Activated naive CD4-positive, alpha-beta T cell (primary cell): ENCODE measurements at places on chromosomes 7 and 10.

- no peak for DNase-seq
These were observed 649.0 kb upstream of the PCDH15 start for GRCh38 chr10:55449981-55450380.

DNA sequence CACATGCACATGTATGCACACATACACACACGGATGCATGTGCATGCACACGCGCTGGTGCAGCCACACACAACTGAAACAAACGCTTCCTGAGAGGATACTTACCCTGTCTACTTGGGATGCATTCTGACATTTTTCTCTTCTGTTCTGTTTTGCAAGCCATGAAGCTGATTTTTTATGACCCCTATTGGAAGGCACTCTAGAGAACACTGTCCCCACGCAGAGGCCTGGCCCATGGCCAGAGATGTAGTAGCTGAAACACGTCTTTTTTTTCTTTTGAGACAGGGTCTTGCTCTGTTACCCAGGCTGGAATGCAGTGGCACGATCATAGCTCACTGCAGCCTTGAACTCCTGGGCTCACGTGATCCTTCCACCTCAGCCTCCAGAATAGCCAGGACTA lies 47.9 kb downstream of the VWA2 start:
- DNase-seq = no peak

DNA sequence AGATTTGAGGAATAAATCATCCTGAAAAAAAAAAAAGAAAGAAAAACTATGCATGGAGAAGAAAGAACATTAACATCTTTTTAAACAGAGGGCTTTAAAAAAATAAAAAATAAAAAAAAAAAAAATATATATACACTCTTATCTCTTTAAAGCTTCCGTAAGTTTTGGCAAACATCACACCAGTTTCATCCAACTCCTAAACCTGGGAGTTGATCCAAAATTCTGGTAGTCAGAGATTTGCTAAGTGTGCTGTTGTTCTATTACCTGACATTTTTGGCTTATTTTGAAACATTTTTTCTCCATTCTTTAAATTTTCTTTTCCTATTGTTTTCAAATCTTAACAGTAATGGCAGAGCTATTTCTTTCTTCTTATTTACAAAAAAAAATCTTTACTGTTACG lies 273.1 kb downstream of the AGMO start:
- no peak for DNase-seq

DNA sequence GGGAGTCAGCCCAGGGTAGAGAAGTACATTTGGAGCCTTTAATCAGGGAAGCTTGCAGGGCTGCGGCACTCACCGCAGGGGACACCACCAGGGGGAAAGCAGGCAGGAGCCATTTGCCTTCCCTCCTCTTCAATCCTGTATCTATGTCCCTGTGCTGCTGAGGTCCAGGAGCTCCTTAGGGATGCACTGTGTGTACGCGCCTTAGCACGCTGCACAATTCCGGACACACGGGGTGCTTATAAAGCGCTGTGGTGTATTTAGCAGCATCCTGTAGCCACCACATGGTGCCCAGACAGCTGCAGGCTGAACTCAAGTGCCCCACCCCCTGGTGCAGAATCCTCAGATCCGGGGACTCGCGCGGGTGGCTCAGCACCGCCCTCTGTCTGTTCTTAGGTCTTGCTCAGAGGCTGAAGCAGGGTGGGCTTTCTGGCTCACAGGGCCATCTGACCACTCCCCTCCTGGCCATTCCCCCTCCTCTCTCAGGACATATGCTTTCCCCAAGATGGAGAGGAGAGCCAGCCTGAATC lies 421.4 kb downstream of the SDK1 start:
- DNase-seq = no peak

GRCh38 chr10:79187121-79187940 lies 118.6 kb downstream of the ZMIZ1 start:
- DNase-seq = no peak

DNA sequence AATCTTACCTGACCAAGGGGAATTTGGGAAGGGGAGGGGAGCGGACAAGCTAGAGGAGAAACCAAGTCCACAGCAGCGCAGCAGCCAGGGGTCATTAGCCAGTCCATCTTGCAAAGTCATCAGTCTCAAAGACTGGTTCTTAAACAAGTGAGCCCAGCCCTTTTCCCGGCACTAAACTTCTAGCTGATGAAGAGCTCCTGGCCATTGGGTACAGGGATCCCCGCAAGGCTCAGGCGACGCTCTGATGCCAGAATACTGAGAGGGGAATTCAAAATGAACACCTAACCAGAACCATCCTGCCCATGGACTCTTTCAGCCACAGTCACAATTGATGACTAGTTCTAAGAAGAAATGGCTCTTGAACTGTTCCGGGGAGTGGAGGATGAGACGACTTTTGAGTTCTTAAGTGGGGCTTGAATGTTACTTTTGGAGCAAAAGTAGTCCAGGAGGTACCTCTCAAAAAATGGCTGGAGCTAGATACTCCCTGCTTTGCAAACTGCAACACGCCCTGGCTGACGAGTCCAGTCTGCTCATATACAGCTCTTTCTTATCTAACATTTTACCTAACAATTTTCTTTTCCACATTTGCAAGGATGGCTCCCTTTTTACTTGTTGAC lies 2.5 kb upstream of the TWIST1 start:
- no peak for DNase-seq

DNA sequence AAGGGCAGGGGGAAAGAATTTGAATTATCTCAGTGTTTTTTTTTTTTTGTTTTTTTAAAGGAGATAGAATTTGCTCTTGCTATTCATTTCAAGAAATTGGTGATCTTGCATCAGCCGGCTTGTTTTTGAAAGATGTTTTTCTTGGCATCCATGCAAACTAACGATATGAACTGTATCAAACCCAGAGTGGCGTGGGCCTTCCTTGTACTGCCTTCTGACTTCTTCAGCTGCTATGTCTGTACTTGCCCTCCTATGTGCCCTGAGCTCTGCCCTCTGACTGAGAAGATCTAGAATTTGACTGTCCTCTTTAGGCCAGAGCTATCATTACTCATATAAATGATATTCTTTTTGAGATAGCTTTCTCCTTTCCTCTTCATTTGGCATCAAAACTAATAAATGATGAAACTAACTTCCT lies 183.1 kb downstream of the EXOC4 start:
- no peak for DNase-seq

DNA sequence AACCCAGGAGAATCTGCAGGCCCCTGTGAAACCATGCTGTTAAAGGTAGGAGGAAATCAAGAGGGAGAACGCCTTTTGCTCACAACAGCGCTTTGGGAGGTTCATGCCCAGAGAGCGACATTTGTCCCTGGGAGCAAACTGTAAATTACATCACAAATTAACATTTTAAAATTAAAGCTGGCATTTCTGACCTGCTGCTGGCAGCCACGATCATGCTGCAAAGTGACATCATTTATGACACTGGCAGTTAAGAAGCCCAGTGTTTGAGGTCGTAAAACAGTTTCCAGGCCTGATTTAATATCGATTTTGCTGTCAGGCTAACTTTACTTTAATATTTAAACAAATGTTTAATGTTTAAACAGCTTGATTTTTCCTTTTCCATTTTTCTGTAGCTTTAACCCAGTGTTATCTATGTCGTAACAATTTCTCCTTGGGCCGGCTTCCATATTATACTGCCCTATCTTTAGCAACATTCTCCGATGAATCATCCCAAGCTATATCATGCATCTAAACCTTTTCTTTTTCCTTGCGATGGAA lies 86.5 kb upstream of the NPVF start:
- no peak for DNase-seq

DNA sequence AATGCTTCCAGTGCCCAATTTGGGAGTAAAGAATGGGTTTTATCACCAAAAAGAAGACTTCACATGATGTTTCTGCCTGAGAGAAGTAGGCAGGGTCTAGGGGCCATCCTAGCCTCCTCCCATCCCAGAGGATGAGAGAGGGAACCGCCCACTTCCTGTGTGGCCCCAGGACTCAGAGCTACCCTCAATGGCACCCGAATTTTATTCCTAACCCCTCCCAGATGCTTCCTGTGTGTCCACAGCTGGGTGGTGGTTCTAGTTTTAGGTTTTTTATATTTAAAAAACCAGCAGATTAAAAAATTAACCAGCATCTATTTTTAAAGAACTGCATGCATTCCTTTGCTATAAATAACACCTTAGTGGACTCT lies 583.5 kb downstream of the PTPRN2 start:
- no peak for DNase-seq

DNA sequence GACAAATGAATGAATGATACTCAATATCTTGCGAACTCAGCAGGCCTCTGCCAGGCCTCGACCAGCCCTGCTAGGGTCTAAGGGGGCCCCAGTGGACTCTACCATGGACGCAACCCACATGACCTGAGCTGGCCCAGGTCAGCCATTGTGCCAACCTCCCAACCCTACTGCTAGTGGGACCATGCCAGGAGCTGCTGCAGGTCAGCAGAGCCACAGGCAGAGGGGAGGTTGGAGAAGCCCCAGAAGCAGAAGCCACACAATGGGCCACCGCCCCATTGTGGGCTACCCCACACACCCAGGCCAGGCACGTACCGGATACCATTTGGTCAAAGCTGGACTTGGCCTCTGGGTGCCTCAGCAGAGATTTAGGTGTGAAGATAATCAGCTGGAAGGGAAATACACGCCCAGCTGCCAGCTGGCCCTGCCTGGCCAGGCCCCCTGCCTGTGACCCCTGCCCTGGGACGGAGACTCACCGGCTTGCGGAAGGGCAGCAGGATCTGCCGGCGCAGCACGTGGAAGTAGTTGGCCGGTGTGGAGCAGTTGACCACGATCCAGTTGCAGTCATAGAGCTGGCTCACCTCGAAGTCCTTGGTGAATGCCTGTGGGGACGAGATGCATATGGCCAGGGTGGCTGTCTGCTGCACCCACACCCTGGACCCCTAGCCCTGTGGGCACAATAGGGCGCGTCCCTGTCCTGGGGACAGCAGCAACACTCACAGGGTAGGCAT lies 24.5 kb downstream of the OGDHL start:
- no peak for DNase-seq

GRCh38 chr7:76165973-76166403 lies 35.7 kb upstream of the SRRM3 start:
- no peak for DNase-seq

GRCh38 chr7:147432079-147432478 lies 1158.5 kb upstream of the C7orf33 start:
- no peak for DNase-seq

GRCh38 chr10:112732277-112732921 lies 217.6 kb upstream of the TCF7L2 start:
- no peak for DNase-seq

DNA sequence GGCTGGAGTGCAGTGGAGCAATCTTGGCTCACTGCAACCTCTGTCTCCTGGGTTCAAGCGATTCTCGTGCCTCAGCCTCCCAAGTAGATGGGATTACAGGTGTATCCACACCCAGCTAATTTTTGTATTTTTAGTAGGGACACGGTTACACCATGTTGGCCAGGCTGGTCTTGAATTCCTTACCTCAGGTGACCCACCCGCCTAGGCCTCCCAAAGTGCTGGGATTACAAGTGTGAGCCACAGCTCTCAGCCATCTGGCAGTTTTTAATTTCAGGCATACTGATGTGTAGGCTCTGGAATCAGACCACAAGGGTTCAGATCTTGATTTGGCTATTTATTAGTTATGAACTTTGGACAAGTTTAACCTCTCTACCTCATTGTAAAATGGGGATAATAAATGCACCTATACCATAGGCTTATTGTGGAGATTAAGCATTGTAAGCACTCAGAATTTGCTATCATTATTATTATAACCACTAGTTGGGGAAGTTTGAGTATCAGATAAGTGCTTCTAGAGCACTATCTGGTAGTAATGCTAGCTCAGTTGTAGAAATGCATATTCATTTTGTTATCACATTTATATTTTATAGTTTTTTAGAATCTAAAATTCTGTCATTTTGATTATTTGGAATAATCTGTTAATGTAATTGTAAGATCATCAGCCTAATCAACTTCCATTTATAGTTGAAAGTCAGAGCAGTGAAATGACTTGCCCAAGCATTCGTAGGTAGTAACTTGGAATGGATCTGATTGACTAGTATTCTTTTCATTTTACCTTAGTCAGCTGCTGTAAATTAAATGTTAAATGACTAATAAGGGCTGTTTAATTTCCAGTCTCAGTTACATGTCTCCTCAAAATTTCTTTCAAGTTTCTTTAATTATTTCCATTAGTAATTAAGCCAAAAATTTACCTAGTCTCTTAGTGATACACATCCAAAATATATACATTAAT lies 22.5 kb downstream of the KMT2E start:
- DNase-seq = no peak

DNA sequence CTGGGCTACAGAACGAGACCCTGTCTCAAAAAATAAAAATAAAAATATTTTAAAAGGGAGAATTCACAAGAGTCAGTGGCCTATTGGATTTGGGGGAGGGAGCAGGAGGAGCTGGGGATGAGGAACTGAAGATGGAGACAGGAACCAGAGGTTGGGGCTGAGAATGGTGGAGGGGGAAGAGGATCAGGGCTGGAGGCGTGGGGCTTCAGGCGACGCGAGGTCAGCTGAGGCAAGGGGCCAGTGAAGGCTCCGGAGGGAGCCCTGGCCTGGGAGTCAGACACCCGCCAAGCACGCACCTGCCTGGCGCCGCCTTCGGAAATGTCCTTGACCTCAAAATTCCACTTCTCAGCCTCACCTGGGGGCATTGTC lies 671 bp upstream of the CLEC2L start:
- no peak for DNase-seq

DNA sequence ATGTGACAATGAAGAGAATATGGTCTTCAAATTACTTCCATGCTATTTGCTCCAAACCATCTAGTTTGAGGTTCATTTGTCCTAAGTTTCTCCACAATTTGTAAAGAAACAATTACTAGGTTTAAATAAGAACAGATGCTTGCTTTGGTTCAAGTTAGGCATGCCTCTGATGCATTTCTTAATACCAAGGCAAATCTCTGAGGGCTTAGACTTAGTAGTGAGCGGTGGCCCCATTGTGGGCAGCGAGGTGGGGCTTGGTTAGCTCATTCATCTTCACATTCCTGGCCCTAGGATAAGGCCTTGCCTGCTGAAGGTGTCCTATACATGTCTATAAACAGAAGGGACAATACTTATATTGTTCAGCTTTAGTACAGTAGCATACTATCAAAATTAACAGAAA lies 52.4 kb upstream of the RHEB start:
- no peak for DNase-seq

GRCh38 chr10:4981722-4982471 lies 18.7 kb downstream of the AKR1C1 start:
- DNase-seq = no peak

GRCh38 chr10:51250278-51250920 lies 176.1 kb downstream of the PRKG1 start:
- no peak for DNase-seq

DNA sequence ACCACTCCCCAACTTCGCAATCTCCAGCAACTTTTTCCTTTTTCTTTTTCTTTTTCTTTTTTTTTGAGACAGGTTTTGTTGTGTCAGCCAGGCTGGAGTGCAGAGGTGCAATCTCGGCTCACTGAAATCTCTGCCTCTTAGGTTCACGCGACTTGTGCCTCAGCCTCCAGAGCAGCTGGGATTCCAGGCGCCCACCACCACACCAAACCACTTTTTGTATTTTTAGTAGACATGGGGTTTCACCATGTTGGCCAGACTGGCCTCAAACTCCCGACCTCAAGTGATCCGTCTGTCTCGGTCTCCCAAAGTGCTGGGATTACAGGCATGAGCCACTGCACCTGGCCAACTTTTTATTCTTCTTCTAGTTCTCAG lies 55.0 kb downstream of the KIAA1549 start:
- DNase-seq = no peak

- no peak for DNase-seq
These were observed 181.3 kb upstream of the FZD1 start for GRCh38 chr7:91082852-91083495.
